ENCODE measurements at places on chromosomes 11 and 22.

- no peaks in the 10 kb centered on the region for H3K36me3 ChIP-seq
- peaks cover 8% of the 10 kb centered on the region for H3K27me3 ChIP-seq
- peaks cover 78% of the 10 kb centered on the region for H3K4me1 ChIP-seq
- peak; percentile 58 for DNase-seq
- peak overlapping the region; percentile 54 for H3K4me3 ChIP-seq
Measured at GRCh38 chr11:61706452-61707400, 26.5 kb downstream of the DAGLA start.

GRCh38 chr11:4054643-4055042, 40.0 kb upstream of the RRM1 start:
- H3K27me3 ChIP-seq: no peaks in the 10 kb centered on the region
- H3K36me3 ChIP-seq: peaks cover 11% of the 10 kb centered on the region
- H3K4me1 ChIP-seq: peaks cover 9% of the 10 kb centered on the region
- no peak overlapping the region for H3K4me3 ChIP-seq
- H3K27ac ChIP-seq: no peak overlapping the region

DNA sequence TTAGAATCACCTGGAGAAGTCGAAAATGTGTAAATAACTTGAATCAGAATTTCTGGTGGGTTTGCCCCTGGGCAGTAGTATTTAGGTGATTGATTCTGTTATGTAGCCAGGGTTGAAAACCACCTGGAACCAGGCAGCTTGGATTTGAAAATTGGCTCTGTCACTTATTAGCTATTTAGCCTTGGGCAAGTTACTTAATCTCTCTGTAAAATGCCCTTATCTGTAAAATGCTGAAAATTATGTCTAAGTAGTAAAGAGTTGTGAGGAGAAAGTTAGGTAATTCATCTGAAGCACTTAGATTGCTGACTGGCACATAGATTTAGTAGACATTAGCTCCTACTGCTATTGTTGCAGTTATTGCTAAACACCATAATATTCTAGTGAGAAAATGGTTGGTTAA, 49.3 kb downstream of the PPME1 start:
- no peaks in the 10 kb centered on the region for H3K4me1 ChIP-seq
- no peak for DNase-seq
- H3K4me3 ChIP-seq: no peak overlapping the region
- H3K27ac ChIP-seq: no peak overlapping the region

DNA sequence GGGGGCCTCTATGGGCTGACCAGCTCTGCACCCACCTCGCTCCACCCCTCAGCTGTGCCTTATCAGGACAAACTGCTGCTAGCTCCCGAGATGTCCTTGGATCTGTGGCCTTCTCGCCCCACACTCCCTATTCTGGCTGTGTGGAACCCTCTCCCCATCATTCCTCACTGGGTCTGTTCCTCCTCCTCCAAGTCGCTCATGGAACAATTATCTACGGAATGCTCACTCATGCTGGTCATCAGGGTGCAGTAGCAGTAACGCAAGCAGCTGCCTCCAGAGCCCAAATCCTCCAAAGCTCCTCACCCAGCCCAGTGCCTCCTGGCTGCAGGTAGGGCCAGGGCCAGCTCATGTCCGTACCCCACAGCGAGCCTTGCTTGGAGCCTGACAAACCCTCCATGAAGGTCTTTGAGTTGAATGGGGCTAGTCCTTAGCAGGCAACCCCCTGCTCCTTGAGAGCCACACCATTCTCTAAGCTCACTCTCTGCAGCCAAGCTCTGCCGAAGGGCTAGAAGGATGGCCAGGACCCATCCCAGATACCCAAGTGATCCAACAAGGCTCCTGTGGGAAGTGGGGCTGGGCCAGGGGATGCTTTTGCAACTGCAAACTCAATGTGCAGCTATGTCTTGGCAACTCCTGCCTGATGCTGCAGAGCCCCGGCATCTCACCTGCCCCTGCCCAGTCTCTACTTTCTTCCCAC, 977.8 kb downstream of the TBC1D22A start:
- H3K4me3 ChIP-seq: no peak overlapping the region
- H3K36me3 ChIP-seq: no peaks in the 10 kb centered on the region
- peaks cover 17% of the 10 kb centered on the region for H3K4me1 ChIP-seq
- H3K27ac ChIP-seq: no peak overlapping the region
- H3K27me3 ChIP-seq: peaks cover 6% of the 10 kb centered on the region

DNA sequence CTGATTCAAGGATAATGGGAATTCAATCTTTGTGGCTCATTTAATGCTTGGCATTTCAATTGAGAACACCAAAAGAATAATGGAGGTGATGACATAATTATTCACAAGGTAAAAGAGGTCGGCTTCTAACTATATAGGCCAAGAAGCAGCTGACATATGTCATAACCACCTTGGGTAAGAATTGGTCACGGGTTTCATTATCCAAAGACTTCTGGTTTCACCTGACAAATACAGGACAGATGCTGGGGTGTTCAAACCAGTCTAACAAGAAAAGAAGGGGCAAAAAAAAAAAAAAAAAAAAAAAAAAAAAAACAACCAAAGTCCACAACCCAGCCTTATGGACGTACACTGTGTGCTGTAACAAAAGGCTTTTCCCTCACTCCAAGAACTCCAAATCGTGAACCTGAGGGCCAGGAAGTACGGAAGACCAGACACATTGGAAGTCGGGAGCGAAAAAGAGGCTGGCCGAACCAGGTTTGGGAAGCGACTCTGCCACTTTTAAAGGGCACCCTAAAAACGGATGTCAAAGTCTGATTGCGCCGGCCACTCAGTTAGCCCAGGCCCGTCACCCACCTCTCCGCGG, 385 bp downstream of the HARBI1 start:
- peaks cover 12% of the 10 kb centered on the region for H3K36me3 ChIP-seq
- DNase-seq: no peak
- H3K4me3 ChIP-seq: peak overlapping the region; percentile 95
- H3K27ac ChIP-seq: peak overlapping the region; percentile 100
- peaks cover 31% of the 10 kb centered on the region for H3K4me1 ChIP-seq

DNA sequence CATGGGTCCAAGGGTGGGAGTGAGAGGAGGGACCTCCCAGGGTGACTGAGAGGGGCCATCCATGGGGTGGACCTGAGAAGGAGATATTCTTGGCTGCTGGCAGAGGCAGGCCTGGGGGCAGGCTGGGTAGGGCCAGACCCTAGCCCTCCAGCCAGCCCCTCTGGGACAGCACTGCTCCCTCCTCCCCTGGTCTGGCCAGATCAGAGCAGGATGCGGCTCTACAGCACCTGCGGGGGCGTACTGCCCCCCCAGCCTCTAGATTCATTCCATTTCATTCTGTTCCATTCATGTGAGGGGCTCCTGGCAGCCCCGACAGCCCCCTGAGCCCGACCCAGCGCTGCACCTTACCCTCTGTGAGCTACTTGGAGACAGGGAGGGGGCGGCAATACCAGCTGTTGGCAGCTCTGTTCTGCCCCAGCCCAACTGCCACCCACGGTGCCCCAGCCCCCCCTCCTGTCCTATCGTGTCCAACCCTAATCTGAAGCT, 34.3 kb upstream of the MYRF start:
- H3K27ac ChIP-seq: no peak overlapping the region
- peaks cover 9% of the 10 kb centered on the region for H3K27me3 ChIP-seq
- DNase-seq: no peak
- peaks cover 58% of the 10 kb centered on the region for H3K4me1 ChIP-seq
- no peaks in the 10 kb centered on the region for H3K36me3 ChIP-seq

DNA sequence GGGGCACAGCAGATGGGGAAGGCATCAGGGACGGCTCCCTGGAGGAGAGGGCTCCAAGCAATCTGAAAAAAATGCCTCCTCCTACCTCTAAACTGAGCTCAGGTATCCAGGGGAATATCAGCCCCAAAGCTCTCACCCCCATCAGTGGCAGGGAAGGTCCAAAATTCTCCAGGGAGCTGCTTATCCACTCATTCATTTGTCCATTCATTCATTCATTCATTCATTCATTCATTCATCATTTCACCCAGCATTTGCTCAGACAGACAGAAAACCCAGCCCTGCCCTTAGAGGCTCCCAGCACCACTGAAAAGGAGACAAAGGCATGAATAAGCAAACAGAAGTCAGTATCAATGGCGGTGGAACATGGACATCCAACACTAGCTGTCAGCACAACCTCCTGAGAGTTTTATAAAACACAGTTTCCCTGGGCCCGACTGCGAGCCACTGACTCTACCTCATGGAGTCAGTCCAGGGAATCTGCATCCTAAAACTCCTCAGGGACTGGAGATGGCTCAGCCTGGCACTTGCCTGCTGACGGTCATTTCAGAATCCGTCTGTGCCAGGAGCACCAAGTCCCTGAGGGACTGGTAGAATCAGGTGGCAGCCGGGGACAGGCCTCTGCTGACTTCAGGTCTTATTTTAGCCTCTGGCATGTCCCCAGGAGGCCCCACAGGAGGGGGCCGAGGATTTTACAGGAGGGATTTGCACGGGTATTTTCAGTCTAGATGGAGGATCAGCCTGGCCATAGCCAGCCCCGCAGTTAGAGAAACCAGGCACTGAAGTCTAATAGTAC, 164.6 kb downstream of the MN1 start:
- H3K27me3 ChIP-seq: peaks cover 52% of the 10 kb centered on the region
- peaks cover 62% of the 10 kb centered on the region for H3K4me1 ChIP-seq
- no peaks in the 10 kb centered on the region for H3K36me3 ChIP-seq
- H3K4me3 ChIP-seq: no peak overlapping the region
- no peak for DNase-seq

Measured in nephron progenitor cell (in vitro differentiated cells).